ENCODE measurements at places on chromosomes 1 and 21.

DNA sequence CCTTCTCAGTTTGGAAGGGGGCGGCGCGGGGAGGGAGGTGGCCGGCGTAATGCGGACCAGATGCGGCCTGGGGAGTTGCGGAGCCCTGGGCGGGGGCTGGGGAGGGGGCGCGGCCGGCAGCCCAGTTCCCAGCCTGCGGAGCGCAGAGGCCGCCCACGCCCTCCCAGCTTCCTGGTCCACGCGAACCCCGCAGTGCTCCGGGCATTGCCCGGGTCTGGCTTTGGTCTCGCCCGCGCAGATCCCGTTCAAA is 695 bp downstream of the DMBX1 start:
- no peak for DNase-seq

DNA sequence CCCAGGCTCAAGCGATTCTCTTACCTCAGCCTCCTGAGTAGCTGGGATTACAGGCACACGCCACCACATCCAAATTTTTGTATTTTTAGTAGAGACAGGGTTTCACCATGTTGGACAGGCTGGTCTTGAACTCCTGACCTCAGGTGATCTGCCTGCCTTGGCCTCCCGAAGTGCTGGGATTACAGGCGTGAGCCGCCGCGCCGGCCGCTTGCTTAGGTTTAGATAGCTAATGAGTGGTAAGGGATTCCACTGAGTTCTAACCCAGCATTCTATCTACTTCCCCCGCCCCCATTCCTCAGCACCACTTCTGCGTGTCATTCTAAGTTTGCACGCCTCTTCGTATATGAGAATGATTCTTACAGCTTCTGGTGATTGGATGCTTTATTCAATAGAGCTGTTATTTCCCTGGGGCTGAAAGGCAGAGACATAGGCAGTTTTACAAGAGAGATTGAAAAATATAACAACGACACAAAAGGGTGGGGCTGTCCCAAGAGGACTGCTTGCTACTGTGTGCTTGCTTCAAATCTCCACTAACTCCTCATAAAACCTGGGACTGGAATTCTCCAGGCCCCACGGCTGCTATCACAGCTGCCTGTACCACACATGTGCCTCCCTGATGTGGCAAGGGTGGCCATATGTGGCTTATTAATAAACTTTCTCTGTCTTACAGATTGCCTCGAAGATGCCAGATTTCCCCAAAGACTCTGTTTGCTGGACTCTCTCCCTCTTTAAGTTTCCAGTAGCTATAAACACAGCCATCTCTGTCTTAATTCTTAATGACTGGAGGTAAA is 23.7 kb upstream of the GREM2 start:
- DNase-seq = no peak

- no peak for DNase-seq
Measured at GRCh38 chr1:48600182-48600581, 128.2 kb upstream of the SPATA6 start.

DNA sequence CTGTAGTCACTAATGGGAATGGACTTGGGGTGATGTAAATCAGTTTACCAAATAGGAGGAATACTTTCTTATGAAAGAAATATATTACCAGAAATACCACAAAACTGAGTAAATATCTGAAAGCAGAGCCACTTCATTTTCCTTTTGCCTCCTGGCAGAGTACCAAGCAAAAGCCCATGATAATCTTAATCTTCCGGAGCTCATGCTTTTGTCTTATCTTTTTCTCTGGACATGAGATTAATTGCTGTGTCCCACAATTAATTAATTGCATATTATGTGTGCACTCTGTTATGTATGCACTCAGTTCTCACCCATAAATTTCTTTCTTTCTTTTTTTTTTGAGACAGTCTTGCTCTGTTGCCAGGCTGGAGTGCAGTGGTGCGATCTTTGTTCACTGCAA is 94.1 kb upstream of the PDE4B start:
- no peak for DNase-seq

DNA sequence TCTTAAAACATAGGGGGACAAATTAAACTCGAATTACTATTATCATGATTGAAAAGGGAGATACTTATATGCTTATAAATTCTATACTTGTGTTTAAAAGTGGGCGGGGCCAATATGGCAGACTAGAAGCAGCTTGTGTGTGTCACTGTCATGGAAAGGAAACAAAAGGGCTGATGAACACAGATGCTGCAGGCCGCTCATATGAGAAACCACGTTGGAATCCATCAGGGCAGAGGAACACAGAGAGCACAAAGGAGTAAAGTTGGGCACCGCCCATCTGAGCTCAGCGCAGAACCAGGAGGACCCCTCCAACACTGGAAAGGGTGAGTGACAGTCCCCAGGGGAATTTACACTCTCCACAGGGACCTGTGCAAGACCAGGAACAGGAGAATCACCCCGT is 107.0 kb downstream of the SLC5A9 start:
- DNase-seq = no peak

DNA sequence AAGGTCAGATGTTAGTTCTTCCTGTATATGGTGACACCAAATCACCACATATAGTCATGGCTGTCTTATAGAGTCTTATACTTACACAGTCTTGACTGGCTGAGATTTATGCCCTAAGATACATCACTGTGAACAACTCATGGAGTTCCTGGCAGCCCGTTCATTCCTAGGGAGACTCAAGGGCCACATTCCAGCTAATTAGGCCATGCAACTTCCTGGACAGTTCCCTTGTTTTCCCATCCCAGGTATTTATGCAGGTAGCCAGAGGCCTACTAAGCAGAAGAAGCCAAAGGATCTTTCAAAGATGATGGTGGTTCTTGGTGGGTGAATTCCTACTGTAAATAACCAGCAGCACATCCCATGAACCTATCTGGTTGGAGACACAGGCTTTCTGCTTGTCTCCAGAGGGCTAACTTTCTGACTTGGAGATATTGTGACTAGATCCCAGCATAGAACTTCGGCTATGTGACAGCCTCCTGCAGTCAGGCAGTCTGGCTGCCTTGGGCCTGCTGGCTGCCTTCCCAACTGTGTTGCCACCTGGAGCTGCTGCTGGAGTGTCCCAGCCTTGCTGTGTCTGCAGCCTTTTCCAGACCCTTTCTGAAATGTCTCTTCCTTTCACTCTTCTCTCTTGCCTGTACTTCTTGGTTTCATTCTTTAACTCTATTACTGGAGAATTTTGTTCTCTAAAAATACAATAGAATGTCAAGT is 283.8 kb downstream of the CACNA1E start:
- DNase-seq = no peak

DNA sequence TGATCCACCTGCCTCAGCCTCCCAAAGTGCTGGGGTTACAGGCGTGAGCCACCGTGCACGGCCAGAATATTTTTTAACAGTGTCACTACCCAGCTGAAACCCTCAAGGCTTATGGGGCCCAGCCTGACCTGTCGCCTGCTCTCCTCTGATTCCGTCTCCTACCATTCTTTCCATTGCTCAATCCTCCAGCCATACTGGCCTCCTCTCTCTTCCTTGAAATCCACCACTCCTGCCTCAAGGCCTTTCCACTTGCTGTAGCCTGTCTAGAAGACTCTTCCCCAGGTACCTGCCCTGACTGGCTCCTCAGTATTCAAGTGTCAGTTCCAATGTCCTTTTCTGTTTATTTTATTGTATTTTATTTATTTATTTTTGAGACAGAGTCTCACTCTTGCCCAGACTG is 53.9 kb downstream of the YARS1 start:
- no peak for DNase-seq

GRCh38 chr1:9591669-9592509 is 3.2 kb downstream of the TMEM201 start:
- DNase-seq = peak; percentile 43

DNA sequence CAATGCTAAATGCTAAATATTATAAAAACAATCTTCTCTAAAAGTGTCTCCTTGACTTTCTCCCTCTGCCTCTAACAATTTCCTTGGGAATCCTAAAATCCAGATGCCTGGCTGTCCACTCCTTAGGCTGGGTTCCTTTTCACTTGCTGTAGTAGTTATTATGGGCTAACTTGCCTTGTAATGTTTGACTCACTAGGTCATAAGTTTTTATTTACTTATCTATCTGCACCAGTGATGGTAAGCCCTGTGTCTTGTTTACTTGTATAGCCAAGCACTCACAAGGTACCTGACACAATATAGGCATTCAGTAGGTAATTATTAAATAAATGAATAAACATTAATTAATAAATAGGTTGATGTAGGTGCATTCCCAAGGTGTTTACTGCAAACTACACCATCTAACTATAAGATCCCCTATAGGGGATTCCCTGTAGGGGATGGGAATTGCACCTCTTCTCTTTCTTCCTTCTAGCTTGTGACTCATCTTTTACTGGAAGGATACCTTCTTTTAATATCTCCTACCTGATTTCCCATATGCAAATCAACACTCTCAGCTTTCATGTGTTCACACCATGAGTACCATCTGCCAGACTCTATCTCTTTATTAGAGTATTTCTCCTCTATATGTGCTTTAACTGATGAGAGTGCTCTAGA is 14.7 kb upstream of the CHIA start:
- DNase-seq = no peak

GRCh38 chr21:23585419-23585818 is 2021.9 kb downstream of the MRPL39 start:
- no peak for DNase-seq

GRCh38 chr1:189429610-189430009 is 1048.1 kb downstream of the BRINP3 start:
- peak; percentile 44 for DNase-seq

DNA sequence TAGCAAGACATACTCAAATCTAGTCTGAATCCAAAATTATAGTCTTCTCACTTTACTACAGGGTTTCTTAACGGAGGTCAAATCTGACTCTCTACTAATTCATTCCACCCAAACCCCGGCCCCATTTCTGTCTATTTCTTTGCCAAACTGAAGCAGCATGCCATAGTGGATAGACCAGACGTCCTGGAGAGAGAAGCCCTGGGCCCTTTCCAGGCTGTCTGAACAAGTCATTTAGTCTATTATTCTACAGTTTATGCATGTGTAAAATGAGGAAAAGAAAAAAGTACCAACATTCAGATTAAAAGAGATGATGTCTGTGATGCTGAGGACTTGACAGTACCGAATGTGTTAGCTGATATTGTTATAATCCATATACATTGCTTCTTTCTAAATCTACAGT is 95.0 kb downstream of the GDAP2 start:
- DNase-seq = no peak

DNA sequence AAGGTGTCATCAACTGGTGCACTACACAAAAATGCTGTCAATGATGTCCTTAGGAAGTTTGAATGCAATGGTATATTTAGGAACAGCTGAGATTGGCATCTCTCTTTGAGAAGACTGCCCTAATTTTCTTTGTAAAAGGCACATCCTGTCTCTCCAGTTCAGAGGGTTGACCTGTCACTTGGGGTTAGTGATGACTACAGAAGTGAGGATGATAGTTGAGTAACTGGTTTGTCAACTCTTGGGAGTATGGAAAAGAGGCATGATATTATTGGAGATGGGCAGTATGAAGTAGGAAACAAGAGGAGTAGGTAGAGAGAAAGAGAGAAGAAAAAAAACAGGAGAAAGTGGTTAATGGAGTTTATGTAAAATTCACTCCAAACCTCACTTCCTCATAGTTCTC is 40.4 kb upstream of the PIGC start:
- DNase-seq = no peak

- DNase-seq = no peak
Measured at GRCh38 chr21:26130249-26130881, 40.2 kb downstream of the APP start.

DNA sequence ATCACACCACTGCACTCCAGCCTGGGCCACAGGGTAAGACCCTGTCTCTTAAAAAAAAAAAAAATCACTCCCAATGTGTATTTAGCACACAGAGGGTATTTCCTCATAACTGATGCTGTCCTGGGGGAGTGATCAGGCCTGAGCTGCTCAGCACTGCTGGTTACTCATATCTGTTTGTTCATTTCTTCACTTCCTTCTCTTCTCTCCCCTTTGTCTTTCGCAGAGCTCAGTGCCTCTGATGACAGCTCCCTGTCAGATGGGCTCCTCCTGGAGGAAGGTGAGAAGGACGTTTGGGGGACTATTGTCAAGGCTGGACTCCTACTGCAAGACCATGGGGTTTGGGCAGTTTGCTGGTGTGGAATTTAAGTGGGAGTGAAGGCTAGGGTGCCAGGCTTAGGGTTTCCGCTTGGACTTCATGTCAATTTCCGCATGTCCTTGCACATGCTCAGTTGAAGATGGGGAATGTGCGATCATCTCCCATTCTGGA is 13.0 kb downstream of the INAVA start:
- DNase-seq = no peak

GRCh38 chr1:43352351-43352705 is 6.5 kb upstream of the CDC20 start:
- no peak for DNase-seq

DNA sequence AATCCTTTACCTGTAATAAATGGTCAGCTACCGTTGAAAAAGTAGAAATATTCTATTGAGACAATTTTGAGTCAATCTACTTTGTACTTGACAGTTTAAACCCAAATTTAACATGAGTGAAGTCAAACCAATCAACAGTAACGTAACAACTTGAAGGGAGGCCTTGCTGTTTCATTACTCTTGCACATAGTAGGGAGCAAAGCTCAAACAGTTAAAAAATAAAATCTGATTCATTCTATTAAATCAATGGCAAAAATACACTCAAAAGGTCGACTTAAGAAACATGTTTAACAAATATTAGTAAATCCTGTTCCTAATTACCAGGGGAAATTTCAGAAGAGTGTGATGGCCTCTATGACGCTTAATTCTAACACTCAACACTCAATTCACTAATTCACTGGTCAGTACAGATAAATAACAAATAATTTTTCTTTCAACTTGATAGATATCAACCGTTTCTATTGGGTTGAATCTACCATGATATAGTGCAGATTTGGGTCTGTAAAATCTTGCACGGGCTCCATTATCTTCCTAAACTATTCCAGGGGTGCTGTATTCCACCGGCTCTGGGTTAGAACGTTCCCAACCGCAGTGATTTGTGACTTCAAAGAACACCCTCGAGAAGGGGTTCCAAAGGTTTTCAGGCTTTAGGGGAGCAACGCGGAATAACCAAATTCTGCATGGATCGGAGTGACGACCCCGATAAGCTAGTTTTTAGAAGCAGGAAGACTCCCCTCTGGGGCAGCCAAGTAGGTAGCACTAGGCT is 1.4 kb downstream of the TARBP1 start:
- DNase-seq = no peak

DNA sequence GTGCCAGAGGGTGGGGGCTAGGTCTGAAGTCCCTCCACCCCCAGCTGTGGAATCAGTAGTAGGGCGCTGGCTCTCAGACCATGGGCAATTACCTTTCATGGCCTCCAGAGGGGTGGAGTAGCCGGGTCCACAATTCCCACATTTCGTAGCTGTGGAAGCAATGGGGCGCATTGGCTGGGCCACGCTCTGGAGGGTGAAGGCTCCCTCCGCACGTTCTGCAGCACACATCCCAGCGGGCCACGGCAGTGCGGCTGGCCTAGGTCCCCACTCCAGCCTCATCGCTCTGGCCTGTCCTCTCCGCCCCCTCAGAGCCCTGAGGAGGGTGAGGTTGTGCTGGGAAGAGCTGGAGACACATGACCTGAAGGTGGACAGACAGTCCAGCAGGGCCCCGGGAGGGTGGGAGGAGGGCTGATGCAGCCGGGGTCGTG is 2.9 kb downstream of the SELENBP1 start:
- no peak for DNase-seq

GRCh38 chr1:93504247-93505033 is 56.5 kb downstream of the FNBP1L start:
- DNase-seq = no peak

- DNase-seq = no peak
Measured at GRCh38 chr1:163562355-163562754, 240.6 kb downstream of the NUF2 start.

GRCh38 chr1:25684216-25684965 is 67.8 kb downstream of the MAN1C1 start:
- no peak for DNase-seq
